Dermis blood vessel endothelial cell (primary cell): ENCODE measurements at places on chromosomes 2 and 18. TPM values are rescaled to one million over a fixed set of nuclear protein-coding genes. Genes with fewer than 3 reads are reported as not detected.

GRCh38 chr2:46537624-46538295 is 58.4 kb downstream of the TMEM247 start:
- no peak for DNase-seq

DNA sequence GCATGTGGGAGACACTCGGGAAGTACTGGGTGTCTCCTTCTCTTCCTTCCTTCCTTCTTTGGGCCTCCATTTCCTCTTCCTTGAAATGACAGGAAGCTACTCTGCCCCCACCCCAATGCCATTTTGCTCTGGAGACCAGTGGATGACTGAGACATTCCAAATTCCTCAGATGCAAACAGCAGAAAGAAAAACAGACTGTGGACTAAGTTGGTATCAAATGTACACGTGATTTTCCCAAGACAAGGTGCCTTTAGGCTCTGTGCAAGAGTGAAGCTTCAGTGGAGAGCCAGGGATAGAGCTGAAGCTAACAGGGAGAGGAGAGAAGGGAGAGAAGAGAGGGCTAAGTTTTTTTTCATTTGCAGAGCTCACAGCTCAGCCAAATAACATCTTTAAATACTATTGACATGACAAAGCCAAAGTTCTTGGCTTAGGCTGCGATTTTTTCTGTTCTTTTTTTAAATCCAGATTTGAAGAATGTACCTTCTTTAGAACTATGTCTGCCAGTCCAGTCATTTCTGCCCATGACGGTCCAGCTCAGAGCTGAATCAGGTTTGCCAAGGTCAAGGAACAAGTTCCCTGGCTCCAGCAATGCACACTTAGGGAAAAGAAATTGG is 84.5 kb upstream of the LCLAT1 start:
- no peak for DNase-seq

GRCh38 chr18:48161911-48162698 is 231.6 kb upstream of the SMAD2 start:
- DNase-seq = peak; percentile 3

GRCh38 chr2:121372721-121373353 is 87.8 kb upstream of the TFCP2L1 start:
- no peak for DNase-seq

GRCh38 chr2:228594012-228594411 is 412.5 kb upstream of the SPHKAP start:
- DNase-seq = no peak

C2orf78 gene
- not detected in 2 replicates for total RNA-seq
